Hematopoietic multipotent progenitor cell (in vitro differentiated cells): ENCODE measurements at places on chromosomes 7 and 10. TPM values are rescaled to one million over a fixed set of nuclear protein-coding genes. Genes with fewer than 3 reads are reported as not detected.

POLR2J gene
- 46.3 TPM for total RNA-seq

RBP3 gene
- not detected for total RNA-seq

CUBN gene
- 3.2 TPM for total RNA-seq

GJC3 gene
- 0.54 TPM for total RNA-seq

SLC16A9 gene
- total RNA-seq = 0.81 TPM

SAMD9L gene
- 12.7 TPM for total RNA-seq

GJD4 gene
- total RNA-seq = not detected

LIPM gene
- not detected for total RNA-seq

ZDHHC6 gene
- total RNA-seq = 11.6 TPM

LOXL4 gene
- total RNA-seq = 2.2 TPM

- no peak for DNase-seq
Observed at GRCh38 chr10:6794441-6794840, 214.4 kb upstream of the PRKCQ start.

DNA sequence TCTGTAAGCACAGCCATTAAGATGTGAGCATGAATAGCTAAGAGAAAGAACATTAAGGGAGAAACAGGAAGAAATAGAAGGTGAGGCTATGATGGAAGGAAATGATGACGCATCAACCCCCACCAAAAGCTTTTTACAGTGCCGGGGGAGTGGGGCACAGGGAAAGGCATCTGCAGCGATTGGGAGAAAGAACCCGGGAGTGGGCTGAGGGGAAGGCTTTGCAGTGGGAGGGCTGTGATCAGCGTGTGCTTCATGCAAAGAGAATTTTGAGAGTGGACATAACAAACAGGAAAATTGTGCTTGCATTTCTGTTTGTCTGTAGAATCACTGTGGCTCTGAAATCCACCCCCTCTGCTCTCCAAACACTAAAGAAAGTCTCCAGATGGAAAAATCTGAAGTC, 250.8 kb downstream of the KCNMA1 start:
- DNase-seq = peak; percentile 39

DNA sequence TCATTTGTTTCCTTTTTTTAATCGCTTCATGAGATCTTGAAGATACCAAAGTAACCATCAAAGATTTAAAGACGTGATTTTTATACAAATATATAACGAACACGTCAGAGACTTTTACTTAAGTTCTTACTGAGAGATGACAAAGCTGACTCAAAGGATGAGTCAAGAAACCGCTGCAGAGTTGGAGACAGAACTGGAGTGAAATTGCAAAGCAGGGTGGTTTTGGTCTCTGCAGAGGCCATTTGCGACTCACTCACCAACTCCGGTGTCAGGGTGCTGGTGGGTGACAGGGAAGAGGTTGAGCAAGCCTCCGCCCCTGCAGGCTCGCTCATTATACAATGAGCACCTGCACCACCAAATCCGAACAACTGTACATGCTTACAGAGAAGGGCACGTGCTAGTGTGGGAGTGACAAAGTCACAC, 75.2 kb downstream of the DNAJB6 start:
- no peak for DNase-seq

DNA sequence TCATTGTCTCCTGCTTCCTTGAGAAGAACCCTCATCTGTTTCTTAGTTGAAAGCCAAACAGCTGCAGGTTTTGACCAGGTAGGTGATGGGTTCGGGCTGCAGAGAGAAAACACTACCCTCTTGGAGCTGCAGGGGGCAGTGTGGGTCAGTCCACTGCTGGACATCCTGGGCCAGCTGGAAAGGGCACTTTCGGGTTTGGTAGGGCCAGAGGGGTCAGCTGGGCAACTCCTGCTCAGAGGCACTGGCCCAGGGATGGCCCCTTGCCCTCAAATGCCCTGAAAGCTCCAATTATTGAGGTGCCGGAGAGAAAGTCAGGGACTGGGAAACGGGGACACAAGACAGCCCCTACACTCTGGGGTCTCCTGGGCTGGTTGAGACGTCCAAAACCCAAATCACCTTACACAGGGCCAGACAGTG, 90.7 kb downstream of the MKI67 start:
- DNase-seq = peak; percentile 40

GRCh38 chr7:26388256-26388655, 96.6 kb downstream of the SNX10 start:
- DNase-seq = no peak

DNA sequence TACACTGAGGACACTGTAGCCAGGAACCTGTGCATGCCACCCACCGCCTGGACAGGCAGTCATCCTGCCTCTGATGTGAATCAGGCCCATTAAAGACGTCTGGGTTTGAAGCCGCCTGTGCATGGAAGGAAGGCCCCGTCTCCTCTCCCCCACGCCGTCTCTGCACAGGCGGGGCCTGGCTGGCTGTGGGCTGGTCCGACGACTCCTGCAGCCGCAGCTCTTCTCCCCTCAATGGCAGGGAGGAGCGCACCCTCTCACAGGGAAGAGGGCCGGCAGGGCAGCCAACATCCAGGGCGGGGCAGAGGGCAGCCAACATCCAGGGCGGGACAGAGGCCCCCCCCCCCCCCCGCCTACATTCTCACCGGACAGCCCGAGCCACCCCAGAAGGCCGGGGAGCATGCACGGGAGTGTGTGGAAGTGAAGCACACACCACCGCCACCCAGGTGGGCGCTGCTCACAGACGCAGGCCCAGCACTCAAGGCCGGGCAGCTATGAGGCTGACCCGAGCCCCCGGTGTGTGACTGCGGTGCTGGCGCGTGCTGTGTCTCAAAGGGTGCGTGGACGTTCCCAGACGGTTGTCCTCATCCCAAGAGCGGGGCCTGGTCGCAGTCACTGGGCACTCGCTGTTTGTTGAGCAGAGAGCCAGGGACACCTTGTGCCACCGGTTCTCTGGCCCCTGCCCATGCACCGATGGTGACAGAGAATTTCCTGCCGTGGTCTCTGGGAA, 19.1 kb downstream of the DPYSL4 start:
- no peak for DNase-seq

DNA sequence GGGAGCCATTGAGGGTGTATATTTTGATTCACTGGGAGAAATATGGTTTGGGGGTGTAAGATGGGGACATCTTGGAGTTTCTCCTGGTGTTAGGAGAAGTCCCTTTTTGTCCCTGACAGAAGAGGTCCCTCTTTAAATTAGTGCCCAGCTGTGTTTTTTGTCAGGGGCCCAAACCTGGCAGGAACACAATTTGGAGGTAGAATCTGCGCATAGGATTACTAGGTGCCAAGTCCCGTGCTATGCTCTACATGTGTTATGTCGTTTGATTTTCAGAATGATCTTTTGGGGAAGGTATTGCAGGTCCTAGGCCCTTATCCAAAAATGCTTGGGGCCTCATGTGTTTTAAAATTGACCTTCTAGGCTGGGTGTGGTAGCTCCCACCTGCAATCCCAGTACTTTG, 36.8 kb upstream of the HABP2 start:
- no peak for DNase-seq

GRCh38 chr10:8950978-8951377, 896.5 kb downstream of the GATA3 start:
- no peak for DNase-seq

DNA sequence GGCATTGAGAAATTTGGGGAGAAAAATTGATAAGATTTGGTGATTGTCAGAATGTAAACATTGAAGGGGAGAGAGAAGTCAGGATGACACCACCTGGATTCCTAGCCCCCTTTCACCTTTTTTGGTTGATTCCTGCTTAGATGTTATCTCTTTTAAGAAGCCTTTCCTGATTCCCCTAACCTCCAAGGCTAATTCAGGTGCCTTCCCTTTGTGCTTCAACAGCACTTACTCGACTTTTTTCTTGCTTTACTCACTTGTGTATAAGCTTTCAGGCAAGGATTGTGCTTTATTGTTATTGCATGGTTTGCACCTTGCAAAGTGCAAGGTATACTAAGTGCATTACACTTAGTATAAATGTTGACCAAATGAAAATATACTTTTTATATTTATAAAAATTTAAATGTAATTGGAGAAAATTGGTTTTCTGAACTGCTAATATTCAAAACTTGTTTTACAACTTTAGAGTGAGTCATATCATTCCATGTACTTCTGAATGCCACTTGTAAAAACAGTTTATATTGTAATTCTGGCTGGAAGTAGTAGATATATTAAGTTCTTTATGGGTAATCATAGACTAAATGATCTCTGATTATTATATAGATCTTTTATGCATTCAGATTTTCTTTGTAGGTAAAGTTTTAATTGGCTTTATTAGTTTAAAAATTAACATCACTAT, 13.2 kb downstream of the SHOC2 start:
- no peak for DNase-seq

- no peak for DNase-seq
Observed at GRCh38 chr7:20170633-20171032, 46.6 kb downstream of the MACC1 start.

DNA sequence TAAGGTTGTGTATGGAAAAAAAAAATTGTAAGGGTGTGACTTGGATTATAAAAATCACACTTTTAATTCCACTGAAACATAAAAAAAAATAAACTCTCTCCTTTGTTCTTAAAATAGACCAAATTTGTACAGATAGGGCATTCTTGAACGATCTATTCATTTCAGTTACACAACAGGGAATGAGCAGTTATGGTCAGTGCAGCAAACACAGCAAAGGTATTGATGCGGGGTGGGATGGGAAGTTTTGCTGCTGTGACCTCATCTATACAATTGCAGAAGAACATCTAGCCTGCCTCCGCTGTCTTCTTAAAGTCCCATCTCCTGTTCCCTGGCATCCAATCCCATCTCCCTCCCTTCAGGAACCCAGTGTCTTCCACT, 580.2 kb downstream of the SUGCT start:
- no peak for DNase-seq

DNA sequence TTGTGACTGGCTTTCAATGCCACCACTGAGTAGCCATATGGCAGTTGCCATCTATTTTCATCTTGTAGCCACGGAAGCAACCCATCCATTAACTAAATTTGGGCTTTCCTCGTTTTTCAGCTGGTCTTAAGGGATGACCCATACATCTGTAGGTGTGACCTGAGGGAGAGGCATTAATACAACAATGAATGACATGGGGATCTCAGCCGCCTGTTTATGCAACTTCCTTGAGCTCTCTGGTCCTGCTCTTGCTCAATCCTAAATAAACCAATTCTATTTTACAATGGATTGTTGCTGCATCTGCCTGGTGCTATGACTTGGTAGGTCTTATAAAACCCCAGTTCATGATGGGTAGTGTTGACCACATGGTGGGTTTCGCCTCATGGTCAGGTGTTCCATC, 21.9 kb upstream of the ADAM22 start:
- no peak for DNase-seq

DNA sequence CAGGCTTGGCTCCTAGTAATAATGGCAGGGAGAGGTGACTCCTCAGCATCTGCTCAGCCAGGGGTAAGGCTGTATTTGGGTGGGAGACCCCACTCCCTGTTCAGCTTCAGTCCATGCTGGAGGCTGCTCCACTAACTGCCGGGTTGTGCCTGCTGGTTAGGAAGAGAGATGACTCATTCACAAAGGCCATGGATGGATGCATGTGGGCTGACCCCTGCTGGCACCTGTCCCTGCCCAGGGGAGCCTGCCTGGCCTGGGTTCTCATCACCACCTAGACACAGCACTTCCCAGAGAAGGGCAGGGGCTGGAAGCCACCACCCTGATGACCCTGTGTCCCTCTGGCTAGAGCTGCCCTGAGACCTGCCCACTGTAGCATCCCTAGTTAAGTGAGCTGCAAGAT, 59.0 kb downstream of the VSTM4 start:
- no peak for DNase-seq

- DNase-seq = no peak
Observed at GRCh38 chr7:98199131-98199530, 12.1 kb upstream of the BHLHA15 start.

DNA sequence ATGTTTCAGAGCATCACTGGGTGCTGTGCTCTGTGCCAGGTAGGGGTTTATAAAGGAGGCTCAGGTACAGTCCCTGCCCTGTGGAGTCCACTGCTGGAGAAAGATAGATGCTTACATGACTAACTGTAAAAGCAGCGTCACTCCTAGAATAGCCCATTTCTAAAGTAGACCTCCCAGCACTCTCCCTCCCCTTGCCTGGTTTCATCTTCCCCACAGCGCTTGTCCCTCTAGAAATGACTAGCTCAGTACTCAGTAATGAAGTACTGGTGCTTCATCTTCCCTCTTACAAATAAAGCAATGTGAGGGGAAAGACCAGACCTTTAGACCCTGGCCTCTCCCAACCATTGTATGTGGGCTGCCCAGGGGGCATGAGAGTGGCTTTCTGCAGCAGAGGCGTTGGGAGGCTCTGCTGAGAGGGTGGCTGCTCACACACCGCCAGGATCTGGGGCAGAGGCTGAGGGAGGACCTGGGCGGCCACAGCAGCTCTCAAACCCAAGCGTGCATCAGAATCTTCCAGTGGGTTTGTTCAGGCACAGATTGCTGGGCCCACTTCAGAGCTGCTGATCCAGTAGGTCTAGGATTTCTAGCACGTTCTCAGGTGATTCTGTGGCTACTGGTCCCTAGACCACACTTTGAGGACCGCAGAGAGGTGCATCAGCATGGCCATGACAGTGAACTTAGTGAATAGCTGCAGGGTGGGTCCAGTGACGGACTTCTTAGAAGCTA, 110.3 kb upstream of the ANLN start:
- no peak for DNase-seq

DNA sequence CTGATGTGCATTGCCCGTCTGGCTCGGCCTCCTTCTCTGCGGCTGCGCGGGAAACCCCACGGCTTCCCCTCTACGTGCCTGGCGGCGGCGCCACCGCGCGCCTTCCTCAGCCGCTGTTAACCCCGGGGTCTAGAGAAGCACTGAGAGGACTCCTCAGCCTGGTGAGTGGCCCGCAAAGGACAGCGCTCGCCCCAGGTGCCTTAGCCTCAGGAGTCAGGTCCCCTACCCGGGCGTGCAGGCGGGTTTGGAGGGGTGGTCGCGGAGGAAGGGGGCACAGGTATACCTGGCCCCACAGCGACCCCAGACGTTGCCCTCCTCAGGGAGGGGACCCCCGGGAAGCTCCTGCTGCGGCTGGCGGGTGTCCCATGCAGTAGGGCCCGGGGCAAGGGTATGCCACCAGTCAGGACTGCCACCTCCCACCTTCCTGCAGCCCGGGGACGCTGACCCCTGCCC, 51.0 kb downstream of the ARL5B start:
- no peak for DNase-seq

DNA sequence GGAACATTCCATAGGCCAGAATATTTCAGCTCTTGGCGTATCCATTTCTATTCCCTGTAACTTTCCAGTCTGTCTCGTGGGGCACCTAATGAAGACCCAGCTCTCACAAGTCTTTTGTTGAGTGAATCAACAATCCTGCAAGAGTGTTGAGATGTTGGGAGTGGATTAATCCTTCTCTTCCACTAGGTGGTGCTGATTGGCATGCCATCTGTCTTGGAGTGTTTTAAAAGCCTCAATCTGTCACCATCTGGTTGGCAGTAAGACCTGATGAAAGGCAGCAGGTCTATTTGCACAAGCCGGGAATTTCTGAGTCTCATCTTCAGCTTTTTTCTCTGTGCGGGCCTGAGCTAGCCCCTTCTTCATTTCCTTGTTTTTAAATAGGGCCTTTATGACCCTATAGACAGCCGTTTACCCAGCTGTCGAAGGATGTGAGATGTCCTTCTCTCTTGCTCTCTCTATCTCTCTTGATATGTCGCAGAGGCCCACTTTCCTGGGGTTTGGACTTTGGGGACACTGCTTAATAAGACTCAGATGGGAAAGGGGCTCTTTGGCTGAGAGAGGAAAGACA, 180.5 kb downstream of the ZNF365 start:
- DNase-seq = peak; percentile 42
